ENCODE measurements at places on chromosomes 11 and 22. TPM values are rescaled to one million over a fixed set of nuclear protein-coding genes. Genes with fewer than 3 reads are reported as not detected.

The ARHGAP20 gene
- not detected for total RNA-seq

The ART1 gene
- 0.10 TPM for total RNA-seq

The BTBD18 gene
- not detected for total RNA-seq

The TPH1 gene
- total RNA-seq: 0.01 TPM
